Naive thymus-derived CD4-positive, alpha-beta T cell (primary cell): ENCODE measurements at places on chromosomes 7 and 10.

DNA sequence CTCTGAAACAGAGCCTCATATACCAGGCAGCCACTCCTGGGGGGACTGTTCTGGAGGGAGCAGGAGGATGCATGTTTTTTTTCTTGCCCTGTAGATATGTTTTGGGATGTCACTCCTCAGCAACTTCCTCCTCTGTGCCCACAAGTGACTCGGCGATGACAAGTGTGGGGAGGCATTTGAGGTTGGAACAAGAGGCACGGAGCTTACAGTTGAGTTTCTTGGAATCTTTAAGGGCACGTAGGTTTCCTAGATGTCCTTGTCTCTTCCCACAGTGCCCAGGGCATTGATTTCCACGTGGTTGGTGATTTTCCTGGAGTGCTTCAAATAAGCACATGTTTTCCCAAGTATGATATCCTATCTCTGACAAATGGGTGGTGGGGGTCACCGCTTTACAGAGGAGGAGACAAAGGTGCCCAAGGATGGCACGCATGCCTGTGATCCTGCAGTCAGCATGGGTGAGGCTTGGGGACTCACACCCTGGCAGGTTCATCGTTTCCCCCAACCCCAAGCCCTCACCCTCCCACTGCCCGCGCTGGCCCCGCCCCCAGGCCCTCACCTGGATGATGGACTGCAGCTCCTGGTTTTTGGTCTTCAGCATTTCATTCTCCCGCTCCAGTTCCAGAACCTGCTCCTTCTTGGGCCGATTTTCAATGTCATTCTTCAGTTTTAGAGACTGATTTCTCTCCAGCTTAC is 95.2 kb upstream of the GNA12 start:
- no peak for DNase-seq

DNA sequence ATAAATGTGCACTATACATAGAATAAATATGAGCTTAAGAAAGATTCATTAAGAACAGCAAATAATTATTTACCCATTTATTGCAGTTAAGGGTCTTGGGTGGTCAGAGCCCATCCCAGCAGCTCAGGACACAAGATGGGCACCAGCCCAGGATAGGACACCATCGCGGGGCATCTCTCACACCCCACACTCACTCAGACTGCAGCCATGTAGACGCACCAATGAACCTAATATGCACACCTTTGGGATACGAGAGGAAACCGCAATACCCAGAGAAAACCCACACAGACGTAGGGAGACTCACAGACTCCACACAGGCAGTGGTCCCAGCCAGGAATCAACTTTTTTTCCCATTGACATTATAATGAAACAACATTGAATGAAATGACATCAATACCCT is 36.0 kb downstream of the CARD11 start:
- DNase-seq, result no peak

DNA sequence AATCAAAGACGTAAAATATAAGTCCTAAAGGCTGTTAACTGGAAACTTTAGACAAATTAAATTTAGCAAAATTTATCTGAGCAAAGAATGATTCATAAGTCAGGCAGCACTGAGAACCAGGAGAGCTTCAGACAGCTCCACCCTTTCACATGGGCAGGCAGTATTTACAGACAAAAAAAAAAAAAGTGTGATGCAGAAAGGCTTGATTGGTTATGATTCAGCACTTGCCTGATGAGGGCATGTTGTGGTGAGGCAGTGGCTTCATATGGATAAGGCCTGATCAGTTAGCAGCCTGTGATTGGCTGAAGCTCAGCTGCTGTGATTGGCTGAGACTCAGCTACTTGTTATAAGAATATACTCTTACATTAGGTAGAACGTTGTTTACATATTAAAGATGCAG is 495.4 kb upstream of the POM121L12 start:
- no peak for DNase-seq

DNA sequence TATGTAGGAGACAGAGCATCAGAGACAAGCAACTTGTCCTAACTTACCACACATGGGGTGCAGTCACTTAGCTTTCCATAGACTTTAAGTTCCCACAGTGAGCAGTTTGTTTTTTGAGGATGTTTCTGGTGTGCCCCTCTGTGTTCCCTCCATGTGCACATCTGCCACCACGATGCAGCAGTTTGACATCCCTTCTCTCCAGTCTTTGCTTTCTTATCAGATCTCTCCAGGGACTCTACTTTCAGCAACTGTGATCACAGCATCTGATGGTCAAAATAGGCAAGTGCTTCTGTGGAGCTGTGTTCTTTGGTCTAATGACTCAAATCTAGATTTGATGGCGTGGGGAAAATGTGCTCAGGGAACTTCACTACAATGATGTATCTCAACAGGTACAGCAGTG is 96.5 kb upstream of the NAMPT start:
- no peak for DNase-seq

GRCh38 chr7:136061433-136061832 is 84.3 kb upstream of the MTPN start:
- DNase-seq, result no peak

DNA sequence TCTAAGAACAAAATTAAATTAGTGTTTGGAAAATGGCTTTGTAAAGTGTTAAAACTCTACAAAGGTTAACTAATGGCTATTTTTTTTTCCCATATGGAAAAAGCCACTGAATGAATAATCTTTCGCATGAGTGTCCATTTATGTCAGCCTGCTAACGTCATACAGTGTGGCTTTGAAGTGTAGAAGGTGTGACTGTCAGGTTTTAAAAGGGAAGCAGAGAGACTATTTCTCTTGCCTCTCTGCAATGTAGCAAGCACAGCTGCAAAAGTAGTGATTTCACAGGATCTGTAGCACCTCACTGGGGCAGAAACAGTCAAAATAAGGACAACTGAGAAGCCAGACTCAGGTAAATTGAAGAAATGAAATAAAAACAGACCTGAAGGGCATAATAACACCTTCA is 53.4 kb downstream of the CREB5 start:
- DNase-seq, result no peak

DNA sequence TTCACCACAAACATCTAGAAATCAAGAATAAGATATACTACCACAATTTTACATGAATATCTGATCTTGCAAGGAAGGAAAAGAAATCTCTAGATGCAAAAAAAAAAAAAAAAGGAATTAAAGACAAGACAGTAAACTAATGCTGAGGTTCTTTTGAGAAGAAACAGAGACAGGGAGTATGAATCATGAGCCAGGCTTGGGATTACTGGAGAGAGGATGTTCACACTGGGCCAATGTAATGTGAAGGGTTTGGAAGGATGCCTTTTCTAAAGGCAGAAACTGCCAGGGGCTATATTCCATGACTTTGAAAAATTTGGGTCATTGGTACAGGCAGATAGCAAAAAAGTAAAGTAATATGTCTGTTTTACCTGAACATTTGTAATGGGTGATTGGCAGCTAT is 573.0 kb upstream of the IGFBP3 start:
- DNase-seq, result no peak

GRCh38 chr10:112949143-112949823 is 764 bp upstream of the TCF7L2 start:
- no peak for DNase-seq

DNA sequence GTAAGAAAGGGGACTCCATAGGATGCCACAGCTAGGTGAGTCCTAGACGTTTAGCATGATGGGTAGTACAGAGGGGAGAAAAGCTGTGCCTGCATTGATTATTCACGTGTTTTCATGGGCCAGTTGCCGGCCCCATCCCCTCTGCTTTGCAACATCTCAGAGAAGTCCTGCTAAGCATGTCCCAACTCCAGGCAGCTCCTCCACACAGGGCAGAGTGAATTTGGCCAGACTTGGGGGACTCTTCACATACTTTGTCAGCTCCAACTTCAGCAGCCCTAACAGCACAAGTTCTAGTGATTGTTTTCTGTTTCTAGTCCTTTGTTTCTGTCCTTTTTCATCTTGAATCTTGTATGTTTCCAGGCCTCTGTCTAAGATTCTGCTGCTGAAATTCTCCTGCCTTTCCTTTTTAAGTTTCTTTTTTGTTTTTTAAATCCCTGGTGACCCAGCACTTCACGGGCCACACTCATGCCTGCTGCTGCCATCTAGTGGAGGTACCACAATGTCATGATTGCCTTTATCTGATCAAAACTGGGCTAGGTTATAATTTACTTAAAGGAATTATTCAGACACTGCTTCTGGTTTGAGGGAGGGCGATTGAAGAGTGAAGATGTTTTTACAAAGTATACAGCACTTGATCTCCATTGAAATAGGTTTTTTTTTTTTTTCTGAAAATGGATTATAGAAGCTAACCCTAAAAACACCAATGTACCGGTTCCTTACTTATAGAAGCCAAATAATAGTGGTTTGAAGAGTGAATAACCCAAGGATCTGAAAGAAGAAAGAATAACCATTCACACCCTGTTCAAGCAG is 276.9 kb downstream of the CSTF2T start:
- DNase-seq, result no peak

DNA sequence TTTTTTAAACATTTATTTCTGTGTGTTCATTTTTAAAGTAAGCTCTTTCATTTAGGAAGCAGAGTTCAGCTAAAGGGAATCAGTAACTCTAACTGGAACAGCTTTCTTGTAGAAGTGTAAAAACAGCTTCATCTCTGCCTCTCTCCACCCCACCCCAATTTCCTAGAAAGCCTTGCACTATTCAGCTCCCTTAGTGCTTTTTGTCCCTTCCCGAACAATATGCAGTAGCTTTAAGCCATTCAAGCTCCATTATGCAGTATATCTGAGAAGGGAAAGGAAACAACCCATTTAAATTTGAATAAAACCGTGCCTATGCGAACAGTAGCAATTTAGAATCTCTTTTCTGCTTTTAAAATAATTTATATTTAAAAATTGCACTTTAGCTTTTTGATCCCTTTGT is 134.5 kb downstream of the TRIL start:
- no peak for DNase-seq

DNA sequence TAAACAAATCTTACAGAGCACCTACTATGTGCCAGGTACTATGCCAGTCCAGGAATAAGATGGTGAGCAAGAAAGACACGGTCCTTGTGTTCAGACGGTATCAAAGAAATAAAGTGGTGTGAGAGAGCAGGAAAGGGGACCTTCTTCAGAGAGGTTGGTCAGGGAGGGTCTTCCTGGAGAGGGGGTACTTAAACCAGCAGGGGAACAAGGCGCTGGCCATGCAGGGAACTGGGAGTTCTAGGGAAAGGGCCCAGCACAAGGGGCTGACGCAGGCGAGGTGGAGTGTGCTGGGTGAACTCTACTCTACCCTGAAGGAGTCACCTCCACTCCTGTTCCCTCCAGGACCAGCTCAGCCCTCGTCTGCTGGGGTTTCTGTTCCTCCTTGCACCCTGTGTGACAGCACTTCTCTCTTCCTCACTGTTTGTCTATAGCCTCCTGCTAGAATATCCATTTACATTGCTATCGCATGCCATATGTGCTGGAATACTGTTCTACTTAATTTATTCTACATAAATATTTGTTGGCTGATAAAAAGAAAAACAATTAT is 73.5 kb downstream of the AOAH start:
- no peak for DNase-seq

DNA sequence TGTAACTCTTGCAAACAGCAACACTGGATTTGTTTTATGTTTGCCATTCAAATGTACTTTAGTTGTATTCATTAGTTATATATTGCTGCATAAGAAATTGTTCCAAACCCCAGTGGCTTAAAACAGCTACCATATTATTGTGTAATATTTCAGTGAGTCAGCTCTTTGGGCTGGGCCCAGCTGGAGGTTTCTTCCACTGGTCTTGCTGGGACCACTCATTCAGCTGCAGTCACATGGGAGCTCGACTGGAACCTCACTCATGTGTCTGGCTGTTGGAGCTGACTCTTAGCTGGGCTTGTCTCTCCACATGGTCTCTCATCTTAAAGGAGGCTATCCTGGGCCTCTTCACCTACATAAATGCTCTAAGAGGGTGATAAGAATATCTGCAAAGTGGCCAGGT is 23.2 kb upstream of the PIP4K2A start:
- no peak for DNase-seq

- no peak for DNase-seq
Measured at GRCh38 chr10:93541402-93542357, 24.8 kb upstream of the FFAR4 start.

DNA sequence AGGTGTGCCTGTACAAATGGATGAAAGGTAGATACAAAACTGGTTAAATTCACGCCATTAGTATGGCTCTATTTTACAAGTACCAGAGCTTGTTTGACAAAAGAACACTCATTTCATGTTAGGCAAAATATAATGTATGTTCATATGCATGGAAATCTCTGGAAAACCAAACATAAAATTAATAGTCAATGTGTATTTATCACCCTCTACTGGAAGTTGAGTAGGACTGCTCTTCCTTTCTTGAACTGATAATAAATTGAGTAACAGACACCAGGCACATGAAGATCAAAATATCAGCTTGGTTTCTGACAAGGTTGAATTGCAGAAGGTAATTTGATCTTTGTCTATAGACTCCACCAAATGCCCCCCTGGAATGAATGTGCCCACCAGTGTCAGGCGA is 19.8 kb upstream of the AKR1B1 start:
- no peak for DNase-seq

- DNase-seq, result no peak
Measured at GRCh38 chr7:152522571-152523067, 86.8 kb upstream of the KMT2C start.

GRCh38 chr10:61847087-61847486 is 54.4 kb upstream of the ARID5B start:
- no peak for DNase-seq

DNA sequence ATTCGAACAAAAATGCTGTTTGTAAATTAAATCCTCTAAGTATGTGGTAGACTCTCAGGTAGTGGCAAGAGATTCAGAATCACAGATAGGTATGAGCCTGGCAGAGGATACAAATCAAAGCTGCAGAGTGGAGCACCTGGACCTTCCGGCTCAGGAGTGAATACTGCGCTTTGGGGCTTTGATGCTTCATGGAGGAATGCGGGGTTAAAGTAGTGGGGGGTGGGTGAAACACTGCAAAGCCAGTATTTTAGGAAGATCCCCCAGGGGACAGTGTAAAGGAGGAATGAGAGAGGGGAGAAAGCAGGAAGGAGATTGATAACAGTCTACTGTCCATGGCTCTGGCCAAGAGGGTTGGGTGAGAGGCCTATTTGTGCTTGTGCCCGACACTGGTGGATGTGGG is 43.2 kb downstream of the CREB5 start:
- DNase-seq, result no peak

GRCh38 chr7:140754506-140754905 is 58.0 kb downstream of the NDUFB2 start:
- no peak for DNase-seq

DNA sequence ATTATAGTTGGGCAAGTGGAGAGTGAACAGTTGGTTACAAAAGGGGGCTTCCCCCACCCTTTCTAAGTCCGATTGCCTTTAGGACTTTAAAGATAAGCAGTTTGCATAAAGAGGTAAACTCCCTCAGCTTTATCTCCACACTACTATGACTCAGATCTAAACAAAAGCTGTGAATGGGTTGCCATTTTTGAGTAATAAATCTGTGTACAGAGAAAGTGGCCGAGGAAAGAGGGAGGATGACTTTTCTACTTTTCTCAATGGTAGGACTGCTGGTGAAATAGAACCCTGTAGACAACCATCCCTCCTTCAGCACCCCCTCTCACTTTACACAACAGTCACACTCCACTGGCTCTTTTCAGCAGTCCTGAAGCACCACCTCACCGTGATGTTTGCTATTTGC is 71.2 kb downstream of the DNMBP start:
- no peak for DNase-seq

GRCh38 chr7:156559001-156559400 is 81.6 kb upstream of the RNF32 start:
- DNase-seq, result no peak
